ENCODE measurements at places on chromosomes 1 and 21.

DNA sequence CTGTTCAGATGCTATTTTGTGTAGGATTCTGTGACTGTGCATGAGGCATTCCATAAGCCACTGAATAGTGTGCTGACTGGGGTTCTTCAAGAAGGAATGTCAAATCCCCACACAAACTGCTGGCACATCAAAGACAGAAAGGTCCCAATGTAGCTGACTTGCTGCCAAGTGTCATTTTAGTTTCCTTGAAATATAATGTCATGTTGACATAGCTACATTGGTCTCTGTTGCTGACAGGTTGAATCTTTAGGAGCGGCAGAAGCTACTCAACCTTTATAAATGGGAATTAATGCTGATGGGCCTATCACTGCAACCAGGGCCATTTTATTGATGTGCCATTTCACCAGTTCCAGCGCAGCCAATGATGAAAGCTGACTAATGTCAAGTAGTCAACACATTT is 1110.7 kb upstream of the B3GALT2 start:
- no peak for DNase-seq

DNA sequence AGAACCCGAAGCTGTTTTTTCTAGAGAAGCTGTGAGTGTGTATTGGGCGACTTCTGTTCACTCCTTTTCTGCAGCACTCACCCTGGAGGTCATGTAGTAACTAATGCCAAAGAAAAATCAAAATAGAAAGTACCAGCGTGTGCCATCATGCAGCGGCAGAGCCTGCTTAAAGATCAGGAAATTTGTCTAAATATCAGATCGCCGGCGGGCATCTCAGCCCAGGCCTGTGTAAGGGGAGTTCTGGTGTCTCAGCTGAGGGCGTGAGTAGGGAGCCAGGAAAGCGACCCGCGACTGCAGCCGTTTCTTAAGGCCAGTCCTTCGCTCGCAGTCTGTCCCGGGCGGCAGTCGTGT is 768 bp downstream of the EDARADD start:
- DNase-seq, result no peak

DNA sequence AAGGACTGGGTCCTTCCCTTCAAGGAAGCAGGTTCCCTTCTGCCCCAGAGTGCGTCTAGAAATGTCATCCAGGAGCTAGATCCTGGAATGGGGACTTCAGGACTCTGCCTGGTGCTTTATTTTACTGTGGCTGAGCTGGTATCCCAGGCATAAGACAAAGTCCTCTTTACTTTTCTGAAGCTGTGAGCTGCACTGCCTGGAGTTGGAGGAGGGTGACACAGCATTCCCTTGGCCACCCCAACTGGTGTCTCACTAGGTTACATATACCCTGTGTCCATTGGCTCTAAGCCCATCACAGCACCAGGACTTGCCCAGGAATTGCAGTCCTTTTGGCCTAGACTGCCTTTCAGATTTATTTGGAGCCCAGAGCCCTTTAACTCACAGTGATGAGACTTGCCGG is 41.8 kb upstream of the CD55 start:
- DNase-seq, result no peak

DNA sequence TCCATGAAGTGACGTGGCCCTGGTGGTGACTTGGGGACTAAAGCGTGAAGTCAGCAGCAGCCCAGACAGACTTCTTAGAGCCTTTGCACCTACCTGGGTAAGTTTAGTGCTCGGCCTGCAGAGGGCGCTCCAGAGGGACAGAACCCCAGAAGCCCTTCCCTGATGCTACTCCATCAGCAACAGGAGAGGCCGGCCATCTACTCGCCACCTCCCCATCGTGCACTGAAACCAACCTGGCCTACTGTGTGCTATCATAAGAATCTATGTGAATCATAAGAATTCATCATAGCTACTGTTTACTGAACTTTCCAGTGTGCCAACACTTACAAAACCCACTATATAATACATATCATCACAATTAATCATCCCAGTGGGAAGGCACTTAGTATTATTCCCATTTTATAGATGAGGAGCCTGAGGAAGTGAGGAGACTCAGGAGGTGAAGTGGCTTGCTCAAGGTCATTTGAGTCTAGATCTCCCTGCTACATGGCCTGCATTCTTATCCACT is 7.9 kb upstream of the EDN2 start:
- DNase-seq, result no peak

DNA sequence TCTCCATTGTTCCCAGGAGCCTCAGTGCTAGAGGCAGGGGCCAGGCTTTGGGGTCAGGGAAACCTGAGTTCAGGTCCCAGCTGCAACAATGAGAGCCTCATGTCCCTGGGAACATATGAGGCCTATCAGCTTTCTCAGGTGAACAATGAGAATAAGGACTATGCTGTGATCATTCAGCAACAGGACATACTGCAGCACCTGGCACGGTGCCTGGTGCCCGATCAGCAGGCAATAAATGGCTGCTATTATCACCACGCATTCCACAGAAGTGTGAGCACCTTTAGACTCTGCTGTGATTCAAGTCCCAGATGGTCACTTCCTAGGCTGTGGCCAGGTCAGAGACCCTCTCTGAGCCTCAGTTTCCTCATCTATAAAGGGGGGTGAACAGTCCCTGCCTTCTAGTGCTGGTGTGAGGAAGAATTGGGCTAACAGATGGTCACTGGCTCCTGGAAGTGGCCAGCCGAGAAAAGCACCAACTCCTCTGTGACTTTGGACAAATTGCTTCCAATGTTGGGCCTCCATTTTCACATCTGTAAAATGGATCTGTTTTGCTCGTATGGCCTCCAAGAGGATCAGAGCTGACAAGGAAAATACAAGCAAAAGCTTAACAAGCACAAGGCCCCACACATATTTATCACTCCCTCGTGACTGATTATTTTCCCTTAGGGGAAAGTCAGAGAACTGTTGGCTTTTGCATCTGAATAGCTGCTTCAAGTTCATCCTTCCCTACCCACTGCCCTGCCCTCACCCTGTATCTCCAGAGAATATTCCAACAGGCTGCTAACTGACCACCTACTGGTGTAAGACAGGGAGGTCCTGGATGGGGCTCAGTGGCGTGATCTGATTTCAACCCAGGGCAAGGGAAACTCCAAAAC is 1.1 kb downstream of the SLC5A9 start:
- no peak for DNase-seq

Measured in CD4-positive, alpha-beta T cell treated with Interleukin-6 at 100 ng/mL for 8 hours (primary cell).